NCI-H524 treated with DMSO at 0.1 percent for 48 hours (cell line): ENCODE measurements at places on chromosomes 7 and 10.

DNA sequence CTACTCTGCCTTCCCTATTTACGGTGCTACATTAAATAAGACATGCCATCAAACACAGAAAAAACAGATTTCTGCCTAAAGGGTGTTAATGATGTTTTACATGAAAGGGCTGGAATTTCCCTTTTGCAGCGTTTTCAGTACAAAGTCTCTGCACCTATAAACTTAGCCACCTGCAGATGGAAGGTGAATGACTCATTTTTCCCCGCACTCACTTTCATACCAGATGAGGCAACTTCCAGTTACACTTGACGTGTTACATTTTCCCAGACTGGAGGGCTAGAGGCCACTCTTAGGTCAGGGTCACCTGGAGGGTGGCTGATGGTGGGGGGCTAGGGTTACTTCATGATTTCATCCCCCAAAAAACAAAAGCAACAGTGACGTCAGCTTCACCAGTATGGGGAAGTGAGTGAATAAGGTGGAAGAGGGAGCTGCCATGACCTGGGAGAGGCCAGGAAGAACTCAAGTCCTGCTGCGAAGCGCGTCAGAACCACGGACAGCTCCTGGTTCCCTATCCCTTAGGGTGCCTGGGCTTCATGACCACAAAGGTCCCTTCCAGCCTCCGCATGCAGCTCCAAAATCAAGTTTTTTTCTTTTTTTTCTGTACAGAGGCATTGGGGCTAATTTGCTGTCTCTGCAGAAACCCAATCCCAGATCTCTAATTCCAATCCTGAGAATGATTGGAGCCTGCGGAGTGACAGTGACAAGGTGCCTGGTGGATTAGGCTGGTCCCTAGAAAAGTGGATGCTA is 94.0 kb downstream of the ADARB2 start:
- DNase-seq = no peak

DNA sequence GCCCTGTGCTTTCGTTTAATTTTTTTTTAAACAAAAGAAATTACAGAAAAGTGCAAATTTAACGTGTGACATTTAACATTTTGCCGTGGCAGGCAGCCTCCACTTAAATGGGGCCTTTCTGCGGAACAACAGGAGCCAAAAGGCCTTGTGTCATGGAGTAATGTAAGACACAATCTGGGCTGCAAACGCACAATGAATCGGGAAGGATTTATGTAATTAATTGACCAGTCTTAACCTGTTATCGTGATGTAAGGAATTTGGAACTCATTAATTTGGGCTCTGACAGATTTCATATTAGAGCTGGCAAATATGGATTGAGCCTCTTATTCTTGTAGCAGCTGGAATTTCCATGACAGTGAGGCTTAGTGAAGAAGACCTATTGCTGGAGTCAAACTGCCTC is 86.4 kb downstream of the SNX10 start:
- no peak for DNase-seq

GRCh38 chr7:130926001-130926691 is 192.1 kb upstream of the KLF14 start:
- DNase-seq = no peak

DNA sequence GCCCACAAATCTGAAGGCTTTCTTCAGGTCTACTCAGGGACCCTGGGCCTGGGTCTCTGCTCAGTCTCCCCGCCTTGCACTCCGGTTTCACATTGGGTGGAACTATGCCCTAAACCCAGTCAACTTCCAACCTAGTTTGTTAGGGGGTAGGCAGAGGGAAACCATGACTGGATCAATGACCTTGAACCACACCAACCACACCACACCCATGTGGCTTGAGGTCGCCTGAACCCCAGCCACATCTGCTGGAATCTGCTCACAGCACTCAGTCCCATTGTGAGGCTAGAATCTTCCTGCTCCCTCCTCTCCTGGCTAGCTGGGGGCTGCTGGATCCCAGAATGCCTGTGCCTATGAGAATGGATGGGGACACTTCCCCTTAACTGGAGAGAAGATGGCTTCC is 17.9 kb downstream of the RFC2 start:
- no peak for DNase-seq

- DNase-seq = no peak
Observed at GRCh38 chr10:71623098-71623985, 96.2 kb downstream of the C10orf105 start.

GRCh38 chr10:7093368-7093767 is 317.5 kb downstream of the SFMBT2 start:
- DNase-seq = no peak

DNA sequence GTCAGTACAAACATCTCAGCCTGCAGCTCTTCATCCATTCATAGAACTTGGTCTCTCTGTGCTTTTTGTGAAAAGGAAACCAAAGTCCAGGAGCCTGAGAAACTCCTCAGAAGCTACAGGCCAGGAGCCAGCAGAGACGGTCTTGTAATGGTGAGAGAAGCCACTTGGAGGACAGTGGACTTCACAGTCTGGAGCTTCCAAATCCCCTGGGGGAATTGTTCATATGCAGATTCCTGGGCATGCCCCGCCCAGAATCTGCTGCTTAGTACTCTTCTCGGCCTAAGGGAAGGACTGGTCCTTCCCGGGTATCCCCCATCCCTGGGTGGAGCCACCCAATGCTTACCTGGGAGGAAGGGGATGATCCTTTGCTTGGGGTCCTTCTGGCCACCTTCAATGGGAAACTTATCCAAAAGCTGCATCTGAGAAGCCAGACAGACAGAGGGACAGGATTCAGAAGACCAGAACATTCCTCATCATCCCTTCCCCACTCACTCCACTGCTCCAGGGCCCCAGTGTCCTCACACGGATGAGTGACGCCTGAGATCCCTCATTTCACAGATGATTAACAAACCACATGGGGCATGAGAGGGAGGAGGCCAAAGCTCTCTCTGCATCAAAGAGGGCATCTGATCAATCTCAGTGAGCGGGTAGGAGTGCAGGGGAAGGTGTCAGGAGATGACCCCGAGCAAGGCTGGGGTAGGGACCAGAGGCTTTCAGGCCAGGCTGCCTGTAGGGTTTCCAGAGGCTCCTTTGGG is 88.4 kb downstream of the SH3PXD2A start:
- DNase-seq = no peak

- no peak for DNase-seq
Observed at GRCh38 chr10:93070378-93071176, 3.1 kb upstream of the CYP26A1 start.

DNA sequence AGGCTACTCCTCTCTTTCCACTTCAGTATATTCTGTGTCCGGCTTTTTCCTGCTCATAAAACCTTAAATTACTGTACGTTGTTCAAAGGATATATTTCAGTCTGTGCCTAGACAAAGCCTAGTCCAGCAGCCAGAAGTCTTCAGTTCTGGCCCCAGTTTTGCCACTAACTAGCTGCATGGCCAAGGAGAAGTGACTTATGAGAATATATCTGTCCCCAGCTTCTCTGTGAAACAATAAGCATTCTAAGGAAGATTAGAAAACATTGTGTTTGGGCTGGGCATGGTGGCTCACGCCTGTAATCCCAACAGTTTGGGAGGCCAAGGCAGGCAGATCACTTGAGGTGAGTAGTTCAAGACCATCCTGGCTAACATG is 105.0 kb upstream of the HDAC9 start:
- DNase-seq = no peak
